ENCODE measurements at places on chromosomes 16 and 17. TPM values are rescaled to one million over a fixed set of nuclear protein-coding genes. Genes with fewer than 3 reads are reported as not detected.

DNA sequence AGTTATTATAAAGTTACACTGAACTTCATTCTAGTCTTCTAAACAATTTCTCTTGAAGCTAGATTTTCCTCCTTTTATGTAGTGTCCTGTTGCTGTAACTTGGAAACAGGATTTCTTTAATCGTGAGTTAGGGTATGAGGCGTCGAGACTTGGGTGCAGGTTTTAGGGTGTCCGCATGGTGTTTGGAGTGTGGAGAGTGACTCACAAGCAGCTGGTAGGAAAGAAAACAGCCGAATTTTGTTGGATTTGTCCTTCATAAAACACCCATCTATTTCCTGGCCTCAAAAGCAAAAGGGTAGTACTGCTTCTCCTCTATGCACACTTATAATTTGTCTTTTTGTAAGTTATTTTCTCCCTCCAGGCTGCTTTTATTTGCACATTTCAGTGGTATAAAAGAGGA, 1.6 kb downstream of the RPTOR start:
- peaks cover 13% of the 10 kb centered on the region for H3K27me3 ChIP-seq
- H3K4me3 ChIP-seq: no peak overlapping the region
- H3K4me1 ChIP-seq: peaks cover 12% of the 10 kb centered on the region
- H3K27ac ChIP-seq: no peak overlapping the region
- DNase-seq: no peak

- H3K4me3 ChIP-seq: no peak overlapping the region
- DNase-seq: no peak
- peaks cover 92% of the 10 kb centered on the region for H3K4me1 ChIP-seq
- H3K36me3 ChIP-seq: no peaks in the 10 kb centered on the region
- peak overlapping the region; percentile 89 for H3K27ac ChIP-seq
These were observed 41.5 kb downstream of the CUEDC1 start for GRCh38 chr17:57913575-57914272.

TMEM92 gene
- total RNA-seq: not detected

TEKT5 gene
- total RNA-seq: not detected

BCL6B gene
- total RNA-seq: 0.32 TPM

- DNase-seq: no peak
- H3K36me3 ChIP-seq: no peaks in the 10 kb centered on the region
- H3K4me1 ChIP-seq: no peaks in the 10 kb centered on the region
- no peak overlapping the region for H3K4me3 ChIP-seq
These were observed 12.2 kb upstream of the CBFA2T3 start for GRCh38 chr16:88988980-88989811.

- no peaks in the 10 kb centered on the region for H3K27me3 ChIP-seq
- H3K36me3 ChIP-seq: no peaks in the 10 kb centered on the region
- no peak overlapping the region for H3K27ac ChIP-seq
- no peak overlapping the region for H3K4me3 ChIP-seq
These were observed 46.9 kb downstream of the PIMREG start for GRCh38 chr17:6491071-6491700.

GRCh38 chr16:11669380-11670146, 1.3 kb downstream of the SNN start:
- H3K27ac ChIP-seq: peak overlapping the region; percentile 74
- H3K4me3 ChIP-seq: peak overlapping the region; percentile 82
- H3K27me3 ChIP-seq: peaks cover 6% of the 10 kb centered on the region
- DNase-seq: peak; percentile 49
- H3K4me1 ChIP-seq: peaks cover 20% of the 10 kb centered on the region

GRCh38 chr17:258045-258734, 76.7 kb upstream of the DOC2B start:
- H3K27ac ChIP-seq: no peak overlapping the region
- H3K27me3 ChIP-seq: no peaks in the 10 kb centered on the region
- no peak overlapping the region for H3K4me3 ChIP-seq

RAB11FIP4 gene
- total RNA-seq: 56.1 TPM

OR1A1 gene
- not detected for total RNA-seq

GRCh38 chr16:78669994-78670393, 570.5 kb downstream of the WWOX start:
- no peak overlapping the region for H3K4me3 ChIP-seq
- H3K4me1 ChIP-seq: no peaks in the 10 kb centered on the region

GRCh38 chr17:37506678-37507077, 17.0 kb downstream of the DUSP14 start:
- no peak overlapping the region for H3K27ac ChIP-seq
- no peaks in the 10 kb centered on the region for H3K27me3 ChIP-seq
- no peaks in the 10 kb centered on the region for H3K4me1 ChIP-seq
- H3K4me3 ChIP-seq: no peak overlapping the region
- no peaks in the 10 kb centered on the region for H3K36me3 ChIP-seq
- no peak for DNase-seq

DNA sequence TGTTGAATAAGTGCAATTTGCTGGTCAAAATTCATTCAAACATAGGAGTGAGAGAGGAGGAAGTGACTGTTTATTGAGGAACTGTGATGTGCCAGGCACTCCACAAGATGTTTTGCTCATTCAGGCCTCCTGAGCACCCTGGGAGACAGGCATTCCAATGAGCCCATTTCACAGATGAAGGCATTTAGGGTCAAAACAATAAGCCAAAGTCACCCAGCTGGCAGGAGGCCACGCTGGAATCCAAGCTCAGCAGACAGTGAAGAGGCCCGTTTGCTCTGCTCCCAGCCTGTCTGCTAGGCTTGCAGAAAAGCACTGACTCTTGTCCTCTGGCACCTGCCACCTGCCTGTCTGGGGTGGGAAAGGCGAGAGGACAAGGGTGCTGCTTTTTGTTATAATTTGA, 10.1 kb upstream of the SLC25A39 start:
- no peaks in the 10 kb centered on the region for H3K36me3 ChIP-seq
- no peaks in the 10 kb centered on the region for H3K4me1 ChIP-seq
- H3K27ac ChIP-seq: no peak overlapping the region
- no peak for DNase-seq
- H3K27me3 ChIP-seq: peaks cover 8% of the 10 kb centered on the region
- no peak overlapping the region for H3K4me3 ChIP-seq

CD300LG gene
- total RNA-seq: 0.55 TPM

HAP1 gene
- not detected for total RNA-seq

DNA sequence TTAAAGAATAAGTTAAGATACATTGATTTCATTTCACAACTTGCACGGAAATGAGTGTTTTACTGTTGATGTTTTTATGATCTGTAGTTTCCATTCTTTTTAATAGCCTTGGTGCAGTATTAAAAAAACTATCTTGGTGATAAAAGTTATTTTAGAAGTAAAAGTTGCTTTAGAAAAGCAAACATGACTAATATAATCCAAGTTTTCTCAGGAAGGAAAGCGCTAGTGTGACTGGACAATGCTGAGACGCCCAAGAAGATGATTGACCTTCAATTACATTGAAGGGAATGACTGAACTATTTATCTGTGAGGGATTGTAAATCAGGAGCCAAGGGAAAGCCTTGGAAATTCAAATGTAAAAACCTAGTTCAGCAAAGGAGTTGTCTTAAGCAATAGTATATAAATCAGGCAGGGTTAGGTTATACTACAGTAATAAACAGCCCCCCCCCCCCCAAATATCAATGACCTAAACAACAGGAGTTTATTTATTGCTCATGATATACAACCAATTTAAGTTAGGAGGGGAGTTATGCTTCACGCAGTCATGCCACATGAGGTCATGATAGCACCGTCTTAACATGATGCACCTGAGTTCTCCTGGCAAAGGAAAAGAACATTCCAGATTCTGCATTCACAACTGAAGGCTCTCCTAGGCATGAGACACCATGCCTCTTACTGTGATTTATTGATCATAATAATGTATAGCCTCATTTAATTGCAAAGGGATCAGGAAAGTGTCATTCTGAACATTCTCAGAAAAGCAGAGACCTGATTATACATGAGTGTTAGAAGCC, 443.8 kb downstream of the CDH13 start:
- H3K27me3 ChIP-seq: peaks cover 4% of the 10 kb centered on the region
- no peaks in the 10 kb centered on the region for H3K36me3 ChIP-seq
- H3K4me1 ChIP-seq: no peaks in the 10 kb centered on the region
- H3K27ac ChIP-seq: no peak overlapping the region
- H3K4me3 ChIP-seq: no peak overlapping the region

DNA sequence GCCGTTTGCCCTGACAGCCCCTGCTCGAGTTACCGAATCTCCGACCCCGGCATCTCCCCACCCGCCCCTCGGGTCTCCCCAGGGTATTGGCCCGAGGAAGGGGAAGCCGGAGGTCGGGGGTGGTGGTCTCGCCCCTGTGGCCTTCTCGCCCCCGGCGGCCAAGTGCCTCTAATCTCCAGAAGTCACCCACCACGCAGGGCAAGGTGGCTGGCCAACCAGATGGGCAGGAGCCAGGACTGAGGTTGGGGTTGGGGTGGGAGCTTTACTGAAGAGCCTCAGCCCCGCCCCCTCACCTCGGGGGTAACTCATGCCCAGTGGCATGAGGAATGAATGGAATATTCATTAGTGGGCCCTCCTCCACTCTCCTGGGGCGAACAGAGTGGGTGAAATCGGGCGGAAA, 637 bp downstream of the DHRS11 start:
- peak overlapping the region; percentile 67 for H3K4me3 ChIP-seq
- peaks cover 10% of the 10 kb centered on the region for H3K36me3 ChIP-seq
- H3K4me1 ChIP-seq: peaks cover 49% of the 10 kb centered on the region

DNA sequence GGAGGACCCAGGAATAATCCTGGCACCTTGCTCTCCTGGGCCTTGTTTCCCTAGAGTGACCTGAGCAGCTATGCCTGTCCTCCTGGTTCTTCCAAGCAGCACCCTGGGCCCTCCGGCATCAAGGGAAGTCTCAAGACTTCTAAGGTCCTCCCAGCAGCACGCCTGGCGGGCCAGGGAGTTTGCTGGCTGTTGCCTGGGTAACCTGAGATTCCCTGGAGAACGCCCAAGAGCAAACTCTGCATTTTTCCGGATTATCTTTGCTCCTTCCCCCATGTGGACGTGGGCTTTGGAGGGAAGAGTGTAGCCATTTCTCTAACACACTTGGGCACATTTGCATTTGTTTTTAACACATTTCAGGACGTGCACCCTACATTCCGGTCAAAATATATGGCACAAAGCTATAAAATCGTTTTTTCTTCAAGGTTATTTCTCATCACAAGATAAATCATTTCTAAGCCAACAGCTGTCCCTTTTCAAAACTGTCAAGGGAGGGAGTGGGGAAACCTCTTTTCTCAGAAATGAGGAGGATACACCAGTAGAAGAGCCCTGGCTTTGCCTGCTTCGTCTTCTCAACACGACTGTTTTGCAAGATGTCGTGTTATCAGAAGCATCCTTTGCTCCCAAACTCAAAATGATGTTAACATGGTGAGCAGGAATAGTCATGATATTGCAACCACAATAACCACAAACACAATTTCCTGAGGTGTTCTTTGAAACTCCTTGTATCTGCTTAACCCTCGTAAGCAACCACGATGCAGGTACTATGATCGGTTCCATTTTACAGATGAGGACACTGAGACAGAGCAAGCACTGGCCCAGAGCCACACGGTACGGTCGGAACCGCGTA, 116.5 kb downstream of the ADCY9 start:
- H3K27ac ChIP-seq: peak overlapping the region; percentile 42
- DNase-seq: no peak
- H3K4me1 ChIP-seq: peaks cover 5% of the 10 kb centered on the region
- no peaks in the 10 kb centered on the region for H3K36me3 ChIP-seq
- H3K4me3 ChIP-seq: no peak overlapping the region
